GM12891 (cell line): ENCODE measurements at places on chromosomes 6 and 20.

GRCh38 chr20:37896932-37897548 is 5.9 kb upstream of the VSTM2L start:
- DNase-seq, result no peak

DNA sequence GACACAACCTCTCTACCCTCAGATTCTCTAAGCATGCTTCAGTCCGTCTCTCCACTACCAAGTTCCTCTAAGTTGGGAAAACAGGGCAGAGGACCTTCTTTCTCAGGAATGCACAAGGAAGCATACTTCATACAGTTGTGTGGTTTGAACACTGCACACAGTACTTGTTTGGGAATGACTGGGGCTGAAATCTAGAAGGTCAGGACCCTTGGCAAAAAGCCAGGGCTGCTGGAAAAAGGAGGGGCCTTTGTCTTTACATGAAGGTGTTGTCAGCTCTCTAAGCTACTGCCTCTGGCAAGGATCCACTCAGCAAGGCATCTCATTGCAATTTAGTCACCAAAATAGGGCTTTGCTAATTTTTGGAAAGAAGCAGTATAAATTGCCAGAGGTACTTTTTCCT is 20.7 kb upstream of the HEY2 start:
- DNase-seq, result no peak

GRCh38 chr6:154277629-154278017 is 79.0 kb downstream of the IPCEF1 start:
- DNase-seq, result no peak

DNA sequence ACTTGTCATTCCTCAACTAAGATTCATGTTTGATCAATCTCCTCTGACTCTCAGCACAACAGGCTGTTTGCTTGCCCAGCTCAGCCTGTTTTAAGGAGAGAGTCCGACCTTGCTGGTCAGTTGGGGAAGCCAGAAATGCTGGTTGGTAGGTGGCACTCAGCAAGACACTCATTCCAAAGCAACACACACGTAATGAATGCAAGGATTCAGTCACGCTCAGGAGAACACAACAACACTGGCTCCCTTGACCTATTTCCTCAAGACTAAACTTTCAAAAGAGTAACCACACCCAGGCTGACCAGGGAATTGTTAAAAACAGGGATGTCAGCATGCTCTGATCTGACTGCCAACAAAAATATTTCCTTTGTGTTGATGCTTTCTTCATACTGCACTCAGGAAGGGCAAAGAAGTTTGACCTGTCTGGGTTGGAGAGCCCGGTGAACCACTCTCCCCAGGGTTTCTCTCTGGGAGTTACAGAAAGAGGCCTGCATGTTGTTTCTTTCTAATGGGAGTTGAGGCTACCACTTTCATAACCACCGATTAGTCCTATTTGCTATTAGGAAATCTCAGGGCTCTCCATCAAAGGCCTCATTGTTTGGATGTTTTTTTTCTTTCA is 25.6 kb upstream of the PREP start:
- DNase-seq, result no peak

GRCh38 chr20:11445891-11446290 is 471.8 kb upstream of the BTBD3 start:
- DNase-seq, result no peak

DNA sequence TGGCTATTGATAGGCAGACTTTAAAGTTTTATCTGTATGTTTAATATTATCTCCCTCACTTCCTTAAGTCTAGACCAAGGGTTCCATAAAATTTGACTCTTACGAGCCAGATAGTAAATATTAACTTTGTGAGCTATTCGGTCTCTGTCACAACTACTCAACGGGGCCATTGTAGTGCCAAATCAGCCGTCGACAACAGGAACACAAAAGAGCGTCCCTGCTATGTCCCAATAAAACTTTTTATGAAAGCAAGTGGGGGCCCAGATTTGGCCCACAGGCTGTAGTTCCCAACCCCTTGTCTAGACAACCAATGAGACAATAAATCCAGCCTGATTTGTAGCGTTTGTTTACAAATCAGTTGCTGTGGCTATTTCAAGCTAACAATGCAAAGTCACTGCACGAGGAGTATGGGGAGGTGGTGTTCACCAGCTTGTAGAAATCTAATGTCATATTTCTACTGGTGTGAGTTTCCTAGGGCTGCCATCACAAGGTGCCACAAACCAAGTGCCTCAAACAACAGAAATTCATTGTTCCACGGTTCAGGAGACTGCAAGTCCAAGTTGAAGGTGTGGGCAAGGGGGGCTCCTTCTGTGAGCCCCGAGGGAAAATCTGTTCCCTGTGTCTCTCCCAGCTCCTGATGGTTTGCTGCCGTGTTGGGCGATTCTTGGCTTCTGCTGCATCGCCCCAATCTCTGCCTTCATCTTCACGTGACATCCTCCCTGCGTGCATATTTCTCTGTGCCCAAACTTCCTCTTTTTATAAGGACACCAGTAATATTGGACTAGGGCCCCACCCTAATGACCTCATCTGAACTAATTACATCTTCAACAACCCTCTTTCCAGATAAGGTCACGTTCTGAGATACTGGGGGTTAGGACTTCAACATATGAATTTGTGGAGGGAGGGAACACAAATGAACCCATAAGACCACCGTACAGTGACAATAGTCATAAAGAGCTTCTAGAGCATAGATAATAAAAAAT is 356.0 kb upstream of the JARID2 start:
- no peak for DNase-seq

DNA sequence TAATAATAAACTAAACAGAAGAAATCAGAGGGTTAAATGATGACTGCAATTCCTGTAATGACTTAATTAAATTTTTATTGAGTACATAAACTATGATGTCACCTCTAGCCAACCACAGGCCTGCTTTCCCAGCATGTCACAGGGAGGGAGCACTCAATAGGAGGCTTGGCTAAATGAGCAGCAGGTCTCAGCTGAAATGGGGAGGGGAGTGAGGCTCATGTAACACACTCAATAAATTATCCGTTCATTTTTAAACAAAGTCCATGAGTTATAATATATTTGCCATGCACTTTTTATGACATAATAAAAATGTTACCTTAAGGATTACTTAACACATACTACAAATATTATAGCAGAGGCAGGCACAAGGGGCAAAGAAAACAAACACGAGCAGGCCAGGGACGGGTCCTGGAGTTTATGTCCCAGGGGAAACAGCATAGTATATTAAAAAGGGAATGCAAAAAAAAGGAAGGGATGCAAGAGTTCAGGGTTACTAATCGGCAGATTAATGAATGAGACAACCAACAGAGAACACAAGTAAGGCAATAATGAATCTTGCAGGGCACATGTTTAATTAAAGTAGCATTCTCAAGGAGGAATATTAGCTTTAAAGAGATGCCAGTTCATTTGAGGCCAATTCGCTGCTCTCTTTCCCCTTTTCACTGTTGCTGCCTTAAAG is 27.1 kb upstream of the FAM83C start:
- no peak for DNase-seq

DNA sequence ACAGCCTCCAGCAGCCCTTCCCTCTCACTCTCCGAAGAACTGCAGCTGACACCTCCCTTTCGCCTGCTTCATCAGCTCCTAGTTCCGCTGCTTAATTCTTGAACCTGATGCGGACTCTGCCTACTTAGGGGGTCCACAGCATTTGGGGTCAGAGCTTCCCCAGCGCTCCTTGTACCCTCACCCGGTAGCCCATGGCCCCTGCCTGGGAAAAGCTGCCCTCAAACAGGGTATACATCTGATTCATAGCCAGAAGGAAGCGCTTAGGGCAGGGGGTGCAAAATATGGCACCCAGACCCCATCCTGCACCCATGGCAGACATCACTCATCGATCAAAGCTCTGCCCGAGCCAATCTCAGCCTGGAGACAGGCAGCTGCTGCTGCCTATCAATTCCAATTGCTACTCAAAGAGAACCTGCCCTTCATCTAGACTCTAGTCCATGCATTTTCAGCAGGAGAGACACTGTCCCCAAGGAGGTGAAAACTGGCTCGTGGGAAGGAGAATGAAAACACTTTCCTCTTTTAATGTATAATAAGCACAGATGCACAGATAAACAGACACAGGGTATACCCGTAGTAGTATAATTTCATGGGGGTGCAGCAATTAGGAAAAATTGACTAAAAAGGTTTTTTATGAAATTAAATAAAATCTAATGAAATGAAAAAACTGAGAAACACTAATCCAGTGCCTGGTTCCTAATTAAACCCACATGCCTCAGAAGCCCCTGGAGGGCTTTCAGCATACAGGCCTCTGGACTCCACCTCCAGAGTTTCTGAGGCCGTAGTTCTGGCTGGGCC is 194.8 kb downstream of the PREX1 start:
- DNase-seq, result no peak
